ENCODE measurements at places on chromosomes 3 and 15.

- DNase-seq = no peak
Observed at GRCh38 chr3:159252772-159253384, 451.0 kb downstream of the MFSD1 start.

- DNase-seq = no peak
Observed at GRCh38 chr3:169746924-169747323, 17.9 kb downstream of the TERC start.

DNA sequence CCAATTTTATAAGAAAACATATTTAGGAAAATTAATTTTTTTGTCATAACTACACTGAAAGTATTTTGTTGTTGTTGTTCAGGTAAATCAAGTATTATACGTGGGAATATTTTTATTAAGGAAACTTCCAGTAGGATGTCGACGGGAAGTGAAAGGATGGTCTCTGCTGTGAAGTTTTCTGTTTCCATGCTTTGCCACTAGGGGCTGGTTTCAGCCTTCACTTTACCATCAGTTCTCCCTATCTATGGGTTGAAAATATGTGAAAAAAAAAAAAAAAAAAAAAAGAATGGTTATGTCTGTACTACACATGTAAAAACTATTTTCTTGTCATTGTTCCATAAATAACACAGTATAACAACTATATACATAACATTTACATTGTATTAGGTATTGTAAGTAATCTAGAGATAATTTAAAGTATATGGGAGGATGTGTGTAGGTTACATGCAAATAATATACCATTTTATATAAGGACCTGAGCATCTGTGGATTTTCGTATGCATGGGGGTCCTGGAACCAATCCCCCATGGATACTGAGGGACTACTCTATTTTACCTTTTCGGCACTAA is 136.7 kb downstream of the SMAD6 start:
- DNase-seq = no peak

DNA sequence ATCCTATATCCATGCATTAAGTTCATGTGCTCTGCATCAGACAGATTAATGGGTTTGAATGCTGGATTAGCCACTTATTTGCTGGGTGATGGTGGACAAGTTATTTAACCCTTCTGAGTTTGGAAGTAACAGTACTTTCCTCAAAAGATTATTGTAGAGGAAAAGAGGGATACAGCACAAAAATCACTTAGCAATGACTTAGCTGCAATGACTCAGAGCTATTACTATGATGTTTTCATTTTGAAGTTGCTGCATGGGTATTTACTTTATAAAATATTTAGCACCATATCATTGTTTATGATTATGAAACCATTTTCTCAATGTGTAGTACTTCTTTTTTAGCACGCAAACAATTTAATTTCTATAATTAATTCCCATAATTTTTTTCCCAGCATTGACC is 248.4 kb downstream of the MYRIP start:
- DNase-seq = no peak

- no peak for DNase-seq
Observed at GRCh38 chr3:51734572-51734907, 27.7 kb downstream of the GRM2 start.

- DNase-seq = no peak
Observed at GRCh38 chr3:107297597-107297996, 79.6 kb upstream of the CCDC54 start.

DNA sequence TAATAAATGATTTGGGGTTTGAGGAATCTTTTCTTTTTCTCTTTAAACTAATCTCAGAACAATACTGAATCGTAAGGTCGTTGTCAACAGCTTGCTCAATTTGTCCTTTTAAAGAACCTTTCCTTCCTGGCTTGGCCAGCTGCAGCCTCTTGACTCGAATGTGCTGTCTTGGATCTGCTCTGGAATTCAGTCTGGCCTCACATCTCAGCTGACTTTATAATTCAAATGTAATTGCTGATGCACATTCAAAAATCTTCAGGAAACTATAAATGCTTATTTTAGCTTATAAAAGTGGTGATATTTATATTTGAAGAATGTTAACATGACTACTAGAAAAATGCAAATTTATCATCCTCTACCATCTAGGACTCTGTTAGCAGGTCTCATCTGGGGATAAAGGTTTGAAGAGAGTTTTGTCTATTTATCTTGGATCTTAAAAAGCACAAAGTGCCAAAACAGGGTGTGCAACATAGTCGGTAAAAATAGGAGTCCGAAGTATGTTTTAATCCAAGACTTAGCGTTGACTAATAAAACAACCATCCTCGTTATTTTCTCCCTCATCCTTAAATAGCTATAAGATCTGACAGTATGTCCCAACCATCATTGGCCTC is 1035.2 kb downstream of the MCTP2 start:
- no peak for DNase-seq

- no peak for DNase-seq
Observed at GRCh38 chr15:35376707-35377106, 169.3 kb downstream of the DPH6 start.

- no peak for DNase-seq
Observed at GRCh38 chr15:55768670-55769185, 25.8 kb upstream of the PRTG start.

- DNase-seq = no peak
Observed at GRCh38 chr15:90706394-90707327, 10.5 kb upstream of the BLM start.

- DNase-seq = no peak
Observed at GRCh38 chr3:50612970-50613846, 1.6 kb upstream of the CISH start.

GRCh38 chr15:27238707-27239423 is 267.9 kb downstream of the GABRG3 start:
- no peak for DNase-seq

GRCh38 chr3:102687851-102688555 is 253.2 kb downstream of the ZPLD1 start:
- no peak for DNase-seq

GRCh38 chr15:90512981-90513380 is 16.7 kb upstream of the CRTC3 start:
- DNase-seq = no peak

DNA sequence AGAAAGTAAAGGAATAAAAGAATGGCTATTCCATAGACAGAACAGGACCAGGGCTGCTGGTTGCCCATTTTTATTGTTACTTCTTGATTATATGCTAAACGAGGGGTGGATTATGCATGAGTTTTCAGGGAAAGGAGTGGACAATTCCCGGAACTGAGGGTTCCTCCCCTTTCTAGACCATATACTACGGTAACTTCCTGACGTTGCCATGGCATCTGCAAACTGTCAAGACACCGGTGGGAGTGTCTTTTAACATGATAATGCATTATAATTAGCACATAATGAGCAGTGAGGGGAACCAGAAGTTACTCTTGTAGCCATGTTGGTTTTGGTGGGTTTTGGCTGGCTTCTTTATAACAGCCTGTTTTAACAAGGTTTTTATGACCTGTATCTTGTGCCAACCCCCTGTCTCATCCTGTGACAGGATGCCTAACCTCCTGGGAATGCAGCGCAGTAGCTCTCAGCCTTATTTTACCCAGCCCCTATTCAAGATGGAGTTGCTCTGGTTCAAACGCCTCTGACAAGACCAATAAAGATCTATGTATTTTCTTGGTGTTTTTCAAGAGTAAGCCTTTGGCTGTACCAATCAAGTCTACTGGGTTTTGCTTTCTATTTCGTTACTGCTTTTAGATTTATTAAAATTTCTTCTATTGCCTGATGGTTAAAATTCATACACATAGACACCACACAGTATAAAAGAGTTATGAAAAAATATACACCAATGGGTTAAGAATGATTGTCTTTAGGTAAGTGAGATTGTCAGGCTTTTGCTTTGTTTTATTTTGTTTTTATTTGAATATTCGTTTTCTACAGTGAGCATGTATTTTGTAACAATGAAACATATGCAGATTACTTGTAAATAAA is 37.4 kb upstream of the CTDSPL start:
- no peak for DNase-seq

GRCh38 chr3:134677196-134677986 is 26.6 kb upstream of the KY start:
- no peak for DNase-seq

- no peak for DNase-seq
Observed at GRCh38 chr3:51710631-51711351, 3.9 kb downstream of the GRM2 start.

DNA sequence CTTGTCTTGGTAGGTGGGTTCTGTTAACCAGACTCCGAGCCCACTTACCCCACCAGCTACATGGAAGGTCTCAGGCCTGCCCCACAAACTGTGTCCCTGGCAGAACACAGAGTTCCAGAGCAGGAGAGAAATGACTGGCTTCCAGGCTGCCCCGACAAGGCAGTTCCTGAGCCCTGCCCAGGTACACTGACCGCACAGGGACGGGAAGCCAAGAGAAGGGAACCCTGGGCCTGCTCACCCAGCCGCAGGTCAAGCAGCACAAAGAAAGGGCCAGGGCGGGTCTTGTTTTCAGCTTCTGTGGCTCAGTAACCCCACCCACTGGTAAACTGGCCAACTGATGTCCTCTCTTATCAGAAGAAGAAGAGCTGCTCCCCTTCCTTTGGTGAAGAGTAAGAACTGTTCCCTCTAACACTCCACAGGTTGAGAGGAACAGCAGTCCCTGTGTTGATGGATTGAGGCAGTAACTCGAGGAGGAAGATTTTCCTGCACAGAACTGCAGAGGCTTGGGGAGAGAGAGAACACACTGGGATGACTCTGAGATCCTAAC is 68.4 kb downstream of the CRTC3 start:
- DNase-seq = no peak

DNA sequence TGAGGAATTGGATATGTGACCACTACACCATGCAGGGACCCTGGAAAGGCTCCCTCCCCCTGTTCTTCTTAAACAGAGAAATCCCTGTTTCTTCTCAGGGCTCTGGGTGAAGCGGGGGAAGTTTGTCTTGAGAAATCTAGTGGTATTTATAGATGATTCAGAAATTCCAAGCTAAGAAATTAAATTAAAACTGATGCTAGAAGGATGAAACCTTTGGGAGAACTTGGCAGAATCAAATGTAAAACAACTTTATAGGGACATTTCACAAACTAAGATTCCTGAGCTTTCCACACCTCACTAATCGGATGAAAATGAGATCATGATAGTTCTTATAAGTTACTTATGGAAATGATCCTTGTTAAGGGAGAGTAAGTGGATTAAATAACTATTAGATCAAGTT is 54.2 kb downstream of the FBXL2 start:
- no peak for DNase-seq

- DNase-seq = no peak
Observed at GRCh38 chr15:25863111-25863967, at the start of gene ATP10A. Gene ATP10A, minus strand, starts transcription at chr15:25863327. Its CDS starts 231 bp downstream, at chr15:25863096.

- DNase-seq = no peak
Observed at GRCh38 chr3:145209561-145209960, 951.4 kb downstream of the PLOD2 start.

DNA sequence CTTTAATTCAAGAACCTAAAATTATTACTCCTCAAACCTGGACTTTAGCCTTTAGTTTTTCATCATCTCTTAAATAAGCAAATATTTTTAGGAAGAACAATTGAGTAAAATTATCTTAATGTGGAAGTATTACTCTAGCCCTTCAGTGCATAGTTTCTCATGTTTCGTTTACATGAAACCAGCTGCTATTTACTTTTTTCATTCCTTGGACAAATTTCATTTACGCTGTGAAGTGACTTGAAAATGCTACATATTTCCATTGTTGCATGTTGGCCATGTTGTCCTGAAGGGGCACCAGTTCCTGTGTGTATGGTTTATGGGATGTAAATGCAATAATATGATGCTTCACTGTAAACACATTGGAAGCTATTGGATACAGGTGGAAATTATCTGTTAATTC is 49.9 kb downstream of the SLC25A26 start:
- DNase-seq = no peak

DNA sequence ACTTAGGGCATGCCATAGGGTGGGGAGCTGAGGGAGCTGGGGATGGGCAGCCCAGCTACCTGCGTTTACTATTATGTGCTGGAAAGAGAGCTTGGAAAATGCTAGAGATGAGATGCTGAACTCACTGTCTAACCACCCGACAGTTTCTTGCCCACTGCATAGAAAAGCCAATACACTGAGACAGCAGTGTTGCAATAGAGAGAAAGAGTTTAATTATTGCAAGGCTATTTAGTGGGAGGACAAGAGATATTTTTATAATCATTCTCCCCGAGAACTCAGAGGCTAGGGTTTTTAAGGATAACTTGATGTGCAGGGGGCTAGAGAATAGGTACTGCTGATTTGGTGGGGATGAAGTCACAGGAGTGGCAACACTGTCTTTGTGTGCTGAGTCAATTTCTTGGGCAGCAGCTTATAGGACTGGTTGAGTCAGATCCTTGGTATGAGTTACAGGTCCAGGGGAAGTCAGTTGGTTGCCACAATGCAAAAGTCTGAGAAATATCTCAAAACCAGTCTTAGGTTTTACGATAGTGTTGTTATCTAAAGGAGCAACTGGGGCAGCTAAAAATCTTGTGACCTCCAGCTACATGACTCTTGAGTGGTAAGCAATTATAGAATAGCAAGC is 205.9 kb downstream of the GABRG3 start:
- DNase-seq = no peak

DNA sequence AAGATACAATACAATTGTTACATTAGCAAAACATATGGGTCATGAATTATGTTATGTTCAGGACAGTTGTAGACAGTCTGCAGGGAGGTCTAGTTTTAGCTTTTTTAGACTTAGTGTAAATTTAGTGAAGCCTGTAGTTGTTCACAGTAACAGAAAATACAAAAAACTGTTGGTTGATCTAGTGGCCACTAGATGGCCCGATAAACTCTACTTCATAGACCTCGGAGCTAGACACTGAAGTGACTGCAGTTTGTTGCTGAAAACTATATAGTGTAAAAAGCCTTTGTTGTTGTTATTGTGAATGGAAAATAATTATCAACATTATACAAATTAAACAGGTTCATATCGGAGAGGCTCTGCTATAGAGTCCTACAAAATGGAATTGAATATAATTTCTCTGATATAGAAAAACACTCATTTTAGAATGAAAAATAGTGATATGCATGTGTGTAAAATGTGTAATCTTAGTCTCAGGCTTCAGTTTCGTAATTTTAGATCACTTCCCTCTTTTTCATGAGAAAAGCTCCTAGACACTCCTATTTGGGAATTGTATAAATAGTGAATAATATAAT is 18.3 kb downstream of the MAGEL2 start:
- no peak for DNase-seq

DNA sequence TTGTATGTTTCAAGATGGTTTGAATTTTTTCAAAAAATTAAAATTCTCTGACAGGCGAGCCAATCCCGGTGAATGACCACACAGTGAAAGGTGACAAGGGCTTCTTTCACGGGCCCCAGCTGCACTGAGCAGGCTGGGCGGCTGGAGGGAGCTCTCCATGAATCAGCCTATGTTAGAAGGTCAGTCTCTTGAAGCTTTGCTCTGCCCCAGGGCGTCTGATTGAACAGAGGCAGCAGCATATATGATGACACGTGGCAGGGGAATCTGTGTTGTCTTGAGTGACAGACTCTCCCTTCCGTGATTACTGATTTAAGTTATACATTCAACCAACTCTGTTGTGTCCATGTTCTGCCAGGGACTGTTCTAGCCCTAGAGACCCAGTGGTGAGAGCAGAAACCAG is 51.5 kb downstream of the ISG20 start:
- DNase-seq = no peak

GRCh38 chr3:188184160-188184559 is 30.2 kb downstream of the LPP start:
- DNase-seq = no peak
